ENCODE measurements at places on chromosomes 12 and 14. TPM values are rescaled to one million over a fixed set of nuclear protein-coding genes. Genes with fewer than 3 reads are reported as not detected.

The NANOG gene
- total RNA-seq: 211 TPM

The SLC10A1 gene
- total RNA-seq: not detected

The ASIC1 gene
- 3.9 TPM for total RNA-seq

The C12orf42 gene
- total RNA-seq: not detected

The HOXC6 gene
- total RNA-seq: not detected

The DCP1B gene
- total RNA-seq: 13.2 TPM

The SMOC1 gene
- total RNA-seq: 0.68 TPM

The OR4K5 gene
- total RNA-seq: not detected

The SSTR1 gene
- 0.90 TPM for total RNA-seq

The SLCO1B1 gene
- 0.09 TPM for total RNA-seq

The MUCL1 gene
- not detected for total RNA-seq

DNA sequence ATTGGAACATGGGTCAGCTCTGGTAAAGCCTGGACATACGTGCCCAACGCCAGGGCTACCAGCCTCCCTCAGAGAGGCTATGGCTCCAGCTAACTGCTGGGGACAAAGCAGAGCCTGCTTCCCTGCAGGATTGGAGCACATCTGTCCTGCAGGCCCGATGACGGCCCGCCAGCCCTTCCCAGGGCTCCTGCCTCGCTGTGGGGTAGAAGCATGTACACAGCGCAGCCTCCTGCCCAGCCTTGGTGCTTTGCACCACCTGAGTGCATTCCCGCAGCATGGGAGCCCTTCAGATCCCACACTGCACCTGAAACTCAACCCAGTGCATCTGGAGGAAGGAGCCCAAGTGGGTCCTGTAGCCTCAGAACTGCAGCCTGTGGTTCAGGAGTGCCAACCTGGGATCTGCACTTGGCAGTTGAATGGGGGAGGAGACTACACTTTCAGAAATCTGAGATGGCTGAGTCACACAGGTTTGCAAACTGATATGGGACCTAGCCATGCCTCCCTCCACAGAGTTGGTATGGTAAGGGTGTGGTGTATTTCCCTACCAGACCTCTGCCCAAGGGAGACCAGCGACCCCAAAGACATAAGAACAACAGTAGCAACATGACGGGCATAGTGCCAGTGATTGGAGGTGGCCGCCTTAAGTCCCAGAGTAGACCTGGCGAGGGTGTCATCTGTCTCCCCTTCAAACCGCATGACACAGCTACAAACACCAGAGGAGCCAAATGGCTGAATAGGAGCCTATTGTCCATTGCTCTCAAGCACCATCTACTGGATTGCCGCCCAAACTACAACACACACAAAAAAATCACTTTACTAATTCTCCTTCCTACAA lies 273.9 kb upstream of the MIS18BP1 start:
- peak; percentile 75 for DNase-seq

GRCh38 chr12:100987552-100988521 lies 193.3 kb downstream of the ANO4 start:
- DNase-seq: peak; percentile 77

- DNase-seq: no peak
These were observed 27.1 kb upstream of the C12orf71 start for GRCh38 chr12:27109334-27110028.

DNA sequence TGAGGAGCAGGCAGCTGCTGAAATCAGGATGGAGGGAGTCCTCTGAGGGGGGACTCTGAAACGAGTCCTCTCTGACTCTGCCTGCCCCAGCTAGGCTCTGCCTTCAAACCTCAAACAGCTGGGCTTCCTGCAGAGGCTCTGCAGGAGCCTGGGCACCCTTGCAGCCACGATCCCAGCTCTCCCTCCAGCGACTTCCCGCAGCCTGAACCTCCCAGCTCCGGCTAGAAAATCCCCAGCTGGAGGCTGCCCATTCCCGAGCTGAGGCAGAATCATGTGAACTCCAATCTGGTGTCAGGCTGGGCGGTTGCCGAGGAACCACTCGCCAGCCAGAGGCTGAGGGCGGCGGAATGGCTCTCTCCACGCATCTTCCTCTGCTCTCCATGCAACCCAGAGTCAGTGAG lies at the start of gene GPR68:
GPR68 (minus strand) TSS at position 204 of the 401 bp plus-strand sequence. CDS start 9,654 bp downstream, outside the sequence.
- peak; percentile 67 for DNase-seq

- no peak for DNase-seq
These were observed 159.8 kb upstream of the LRIG3 start for GRCh38 chr12:59080101-59080500.

GRCh38 chr14:23356662-23357061 lies 4.0 kb upstream of the SLC22A17 start:
- DNase-seq: peak; percentile 13

- DNase-seq: no peak
These were observed 83.3 kb upstream of the SLC38A4 start for GRCh38 chr12:46908936-46909635.

DNA sequence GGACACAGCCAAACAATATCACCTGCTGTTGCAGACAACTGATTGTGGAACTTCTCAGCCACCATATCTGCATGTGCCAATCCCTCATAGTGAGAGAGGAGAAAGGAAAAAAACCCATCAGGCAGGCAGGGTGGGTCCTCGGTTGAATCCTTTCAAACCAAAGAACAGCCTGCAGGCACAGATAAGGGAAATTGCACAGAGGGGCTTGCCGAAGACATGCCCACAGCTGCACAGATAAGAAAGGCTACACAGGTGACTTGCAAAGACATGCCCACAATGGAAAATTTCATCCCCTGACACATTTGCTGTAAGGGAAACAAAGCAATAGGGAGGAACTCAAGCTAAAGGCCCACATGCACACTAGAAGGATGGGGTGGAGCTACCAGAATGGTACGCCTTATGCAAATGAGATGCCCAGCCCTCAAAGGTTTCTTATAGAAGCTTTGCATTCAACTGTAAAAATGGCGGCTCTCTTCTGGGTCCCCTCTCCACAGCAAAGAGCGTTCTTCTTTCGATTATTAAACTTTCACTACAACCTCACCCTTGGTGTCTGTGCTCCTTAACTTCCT lies 170.0 kb upstream of the TMPO start:
- DNase-seq: no peak

DNA sequence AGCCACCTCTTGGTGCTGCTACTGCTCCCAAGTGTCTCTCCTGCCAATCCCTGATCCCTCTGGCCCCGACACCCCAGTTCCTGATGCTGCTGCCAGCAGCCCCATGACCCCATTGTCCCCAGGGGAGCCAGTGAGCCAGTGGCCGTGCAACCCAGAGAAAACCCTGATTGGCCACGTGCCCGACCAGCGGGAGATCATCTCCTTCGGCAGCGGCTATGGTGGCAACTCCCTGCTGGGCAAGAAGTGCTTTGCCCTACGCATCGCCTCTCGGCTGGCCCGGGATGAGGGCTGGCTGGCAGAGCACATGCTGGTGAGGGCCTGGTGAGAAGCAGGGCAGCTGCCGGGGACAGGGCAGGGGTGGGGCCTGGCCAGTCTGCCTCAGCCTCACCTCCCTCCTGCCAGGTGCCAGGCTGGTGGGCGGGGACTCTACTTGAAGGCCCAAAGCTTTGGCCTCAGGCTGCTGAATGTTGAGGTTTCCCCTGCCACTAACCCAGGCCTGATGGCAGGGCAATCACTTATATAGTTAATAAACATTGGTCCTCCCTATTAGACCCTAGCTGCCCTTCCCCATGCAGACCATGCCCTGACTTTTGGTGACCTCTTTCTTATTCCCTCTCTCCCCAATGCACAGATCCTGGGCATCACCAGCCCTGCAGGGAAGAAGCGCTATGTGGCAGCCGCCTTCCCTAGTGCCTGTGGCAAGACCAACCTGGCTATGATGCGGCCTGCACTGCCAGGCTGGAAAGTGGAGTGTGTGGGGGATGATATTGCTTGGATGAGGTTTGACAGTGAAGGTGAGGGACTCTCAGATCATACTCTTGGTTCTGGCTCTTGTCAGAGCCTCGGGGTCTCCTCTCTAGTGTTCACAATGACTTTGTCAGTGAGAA lies 5.1 kb downstream of the PCK2 start:
- DNase-seq: no peak

GRCh38 chr12:124494751-124495129 lies 72.7 kb downstream of the NCOR2 start:
- no peak for DNase-seq

- DNase-seq: no peak
These were observed 1.7 kb upstream of the GPD1 start for GRCh38 chr12:50102131-50102531.

GRCh38 chr12:50174971-50175715 lies 8.0 kb upstream of the CERS5 start:
- no peak for DNase-seq

DNA sequence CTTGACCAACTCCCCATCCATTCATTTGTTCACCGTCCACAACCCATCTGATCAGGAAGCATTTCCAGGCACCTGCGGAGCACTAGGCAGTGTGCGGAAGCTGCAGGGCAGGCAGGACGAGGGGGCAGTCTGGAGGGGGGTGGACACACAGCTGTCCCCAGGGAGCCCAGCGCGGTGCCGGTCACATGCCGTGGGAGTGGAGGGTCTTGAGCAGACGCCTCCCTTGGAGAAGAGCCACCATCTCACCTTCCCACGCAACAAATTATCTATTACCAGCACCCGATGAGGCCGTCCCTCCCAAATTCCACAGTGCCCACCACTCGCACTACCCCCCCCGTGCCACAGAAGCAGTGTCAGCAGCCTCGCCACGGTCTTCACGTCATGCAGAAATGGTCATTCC lies 10.8 kb downstream of the DLK1 start:
- peak; percentile 18 for DNase-seq

- no peak for DNase-seq
These were observed 641 bp upstream of the ASCL1 start for GRCh38 chr12:102956738-102957327.

DNA sequence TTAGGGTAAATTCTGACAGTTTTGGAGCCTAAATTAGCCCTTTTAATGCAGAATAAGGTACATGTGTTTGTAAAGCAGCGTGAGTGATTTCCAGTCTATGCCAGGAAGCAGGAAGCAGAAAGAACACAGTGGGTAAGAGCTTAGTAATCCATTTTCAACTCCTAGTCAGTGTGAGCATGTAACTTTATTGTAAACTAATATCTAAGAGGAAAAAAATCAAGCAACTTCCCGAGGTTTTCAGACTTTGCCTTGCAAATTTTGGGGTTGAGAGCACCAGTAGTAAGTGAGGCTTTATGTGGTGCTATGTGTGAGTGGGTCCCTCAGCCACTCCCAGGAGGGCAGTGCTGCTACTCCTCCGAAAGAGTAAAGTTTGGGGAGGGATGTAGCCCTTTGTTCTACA lies 2.9 kb downstream of the CIPC start:
- DNase-seq: no peak

DNA sequence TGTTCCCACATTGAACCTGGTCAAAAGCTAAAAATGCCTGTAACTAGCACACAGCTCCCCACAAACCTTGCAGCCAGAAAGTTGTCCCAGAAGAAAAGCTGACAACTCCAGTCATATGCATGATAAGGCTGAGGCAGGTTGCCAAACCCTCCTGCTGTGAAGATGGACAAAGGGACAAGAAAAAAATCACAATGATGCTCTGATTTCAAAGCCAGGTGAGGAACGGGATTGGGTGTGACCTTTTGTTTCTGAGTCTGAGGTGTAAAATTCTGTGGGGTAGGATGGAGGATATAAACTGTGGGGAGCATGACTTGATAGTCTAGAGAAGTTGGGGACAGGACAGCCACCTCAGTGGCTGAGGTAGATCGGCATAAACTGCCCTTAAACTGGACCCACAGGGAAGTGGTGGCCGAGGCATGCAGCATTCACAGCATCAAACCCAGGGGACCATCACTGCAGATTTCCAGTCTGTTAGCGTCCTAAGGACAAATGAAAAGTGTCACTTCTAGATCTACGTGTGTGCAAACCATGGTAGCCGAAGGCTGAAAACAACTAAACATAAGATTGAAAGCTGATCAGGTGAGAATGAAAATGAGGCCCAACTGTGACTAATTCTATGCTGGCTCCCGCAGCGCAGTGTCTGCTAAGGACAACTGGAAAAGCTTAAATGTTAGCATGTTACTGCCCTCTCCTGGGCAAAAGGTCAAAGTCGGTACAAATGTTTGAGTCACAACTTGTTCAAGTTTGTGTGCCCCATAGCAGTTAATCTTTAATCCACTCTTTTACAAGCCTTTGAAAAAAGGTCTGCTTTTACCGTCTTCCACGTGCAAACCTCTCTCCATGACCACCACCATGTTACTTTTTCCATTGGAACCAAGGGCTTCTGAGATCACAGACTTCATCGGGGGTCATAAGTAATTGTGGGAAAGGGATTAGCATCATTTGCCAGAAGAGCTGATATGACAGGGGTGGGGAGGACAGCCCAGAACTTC lies 39.8 kb downstream of the GRIN2B start:
- DNase-seq: peak; percentile 80

DNA sequence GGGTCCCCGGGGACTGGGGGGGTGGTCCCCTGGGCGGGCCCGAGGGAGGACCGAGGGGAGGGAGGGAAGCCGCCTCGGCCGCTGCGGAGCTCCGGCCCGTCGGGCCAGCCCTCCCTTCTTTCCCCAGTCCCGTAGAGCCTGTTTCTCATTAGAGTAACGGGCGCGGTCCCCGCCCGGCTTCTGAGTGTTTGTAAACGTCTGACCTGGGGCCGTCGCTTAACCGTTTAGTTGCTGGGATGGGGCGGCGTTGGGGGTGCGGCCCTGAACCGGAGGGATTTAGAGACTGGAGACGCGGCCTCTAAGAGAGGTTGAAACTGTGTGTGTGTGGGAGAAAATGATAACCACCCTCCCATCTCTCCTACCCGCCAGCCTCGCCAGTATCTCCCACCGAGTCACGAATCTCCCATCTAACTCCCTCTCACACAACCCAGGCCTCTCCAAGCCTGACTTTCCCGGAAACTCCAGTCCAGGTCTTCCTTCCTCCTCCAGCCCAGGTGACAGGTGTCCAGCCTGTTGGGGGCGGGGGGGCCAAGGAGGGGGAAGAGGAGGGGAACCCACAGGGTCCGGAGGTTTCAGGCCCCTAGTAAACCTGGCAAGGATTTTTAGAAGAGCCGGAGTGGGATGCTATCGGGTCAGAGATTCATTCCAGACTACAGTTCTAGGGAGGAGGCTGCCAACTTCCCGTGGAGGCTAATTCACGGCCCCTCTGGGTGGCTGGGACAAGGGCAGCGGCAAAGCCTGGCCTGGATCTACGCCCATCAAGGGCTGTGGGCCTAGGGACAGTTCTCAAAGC lies 1.1 kb upstream of the NFATC4 start:
- DNase-seq: peak; percentile 96

All from H9 (cell line).